ENCODE measurements at places on chromosomes 4 and X.
A peak's percentile ranks its signal among the peaks of the same experiment; 100 is the strongest.

DNA sequence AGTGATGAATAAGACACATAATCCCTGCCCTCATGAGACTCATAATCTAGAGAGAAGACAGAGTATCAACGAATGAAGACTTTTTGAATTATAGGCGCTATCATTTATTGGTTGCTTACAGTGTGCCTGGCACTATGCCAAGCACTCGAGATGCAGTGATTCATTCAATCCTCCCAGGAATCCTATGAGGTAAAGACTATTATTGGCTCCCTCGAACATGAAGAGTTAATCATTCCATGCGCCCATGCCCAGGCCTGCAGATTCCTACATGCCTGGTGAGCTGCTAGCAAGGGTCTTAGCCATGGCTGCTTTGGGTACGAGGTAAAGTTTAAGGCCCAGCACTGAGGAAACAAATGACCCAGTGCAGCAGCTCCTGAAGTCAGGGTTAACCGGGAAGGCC is 47.0 kb downstream of the TEX13B start:
- peak; percentile 79 for DNase-seq

- DNase-seq, result no peak
Observed at GRCh38 chr4:37910091-37910486, 19.2 kb downstream of the TBC1D1 start.

DNA sequence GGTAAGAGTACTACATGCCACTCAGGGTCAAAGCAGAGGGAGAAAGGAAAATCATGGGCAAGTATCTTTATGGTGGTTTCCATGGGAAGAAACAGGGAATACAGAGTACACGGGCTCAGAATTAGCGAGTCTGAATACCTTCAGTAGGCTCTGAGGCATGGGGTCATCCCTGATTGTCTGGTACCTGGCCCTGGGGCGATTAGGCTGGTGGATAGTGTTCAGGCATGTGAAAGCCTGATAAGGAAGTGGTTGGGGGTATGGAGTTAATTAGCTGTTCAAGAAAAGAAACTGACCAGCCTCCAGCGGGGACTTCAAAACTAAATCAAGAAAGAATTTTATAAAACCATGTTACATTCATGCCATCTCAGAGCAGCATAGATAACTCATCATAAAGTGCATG is 518.8 kb downstream of the RAB28 start:
- no peak for DNase-seq

GRCh38 chr4:81896936-81897335 is 425.2 kb upstream of the RASGEF1B start:
- DNase-seq, result no peak

- DNase-seq, result no peak
Observed at GRCh38 chrX:123738378-123738940, 5.6 kb upstream of the THOC2 start.

DNA sequence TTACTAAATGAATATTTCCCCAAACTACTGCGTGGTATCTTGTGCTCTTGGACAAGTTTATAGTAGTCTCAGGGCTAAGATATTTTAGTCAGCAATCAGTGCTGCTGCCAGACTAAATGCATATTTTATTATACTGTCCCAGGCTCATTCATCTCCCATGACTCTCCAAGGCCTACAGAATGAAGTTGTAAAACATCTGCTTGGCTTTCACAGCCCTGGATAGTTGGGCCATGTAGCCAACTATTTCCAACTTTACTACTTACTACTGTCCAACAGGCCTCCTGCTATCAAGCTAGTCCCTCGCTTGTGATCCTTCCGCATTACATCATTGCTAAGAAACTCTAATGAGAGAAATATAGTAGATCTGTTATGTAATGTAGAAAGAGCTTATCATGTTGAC is 31.4 kb downstream of the MAGEB16 start:
- no peak for DNase-seq

GRCh38 chr4:73741750-73742489 is 1.6 kb downstream of the CXCL8 start:
- no peak for DNase-seq

DNA sequence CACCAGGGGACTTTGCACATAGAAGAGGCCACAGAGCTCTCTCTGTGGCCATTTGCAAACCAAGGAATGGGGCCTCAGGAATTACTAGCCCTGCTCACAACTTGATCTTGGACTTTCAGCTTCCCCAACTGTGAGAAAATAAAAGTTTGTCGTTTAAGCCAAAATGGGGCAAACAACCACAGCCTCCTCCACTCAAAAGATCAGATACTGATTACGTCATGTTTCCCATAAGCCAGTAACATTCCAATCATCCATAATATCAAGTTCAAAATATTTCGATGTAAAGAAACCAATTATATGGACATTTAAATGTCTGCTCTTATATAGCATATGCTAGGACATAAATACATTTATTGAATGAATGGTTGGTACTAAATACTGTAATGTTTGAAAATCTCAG is 307.5 kb upstream of the HAND2 start:
- DNase-seq, result no peak
